Fibroblast of gingiva (primary cell): ENCODE measurements at places on chromosomes 5 and 9.
A peak's percentile ranks its signal among the peaks of the same experiment; 100 is the strongest.

DNA sequence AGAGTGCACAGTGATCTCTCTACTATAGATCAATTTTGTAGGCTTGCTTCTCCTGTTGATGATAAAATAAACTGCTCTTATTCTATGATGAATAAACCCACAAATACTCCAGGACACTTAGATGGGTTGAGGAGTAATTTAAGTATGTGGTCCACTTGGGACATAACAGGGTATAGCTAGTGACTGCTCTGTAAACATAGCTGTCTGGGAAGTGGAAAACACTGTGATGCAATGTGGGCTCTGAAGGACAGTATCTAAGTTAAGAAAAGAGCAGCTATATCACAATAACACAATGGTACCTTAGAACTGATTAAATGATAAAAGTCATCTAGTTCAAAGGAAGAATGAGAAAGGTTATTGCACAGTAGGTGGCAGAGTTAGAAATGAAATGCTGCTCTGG lies 294.3 kb upstream of the HAPLN1 start:
- peak; percentile 3 for DNase-seq

DNA sequence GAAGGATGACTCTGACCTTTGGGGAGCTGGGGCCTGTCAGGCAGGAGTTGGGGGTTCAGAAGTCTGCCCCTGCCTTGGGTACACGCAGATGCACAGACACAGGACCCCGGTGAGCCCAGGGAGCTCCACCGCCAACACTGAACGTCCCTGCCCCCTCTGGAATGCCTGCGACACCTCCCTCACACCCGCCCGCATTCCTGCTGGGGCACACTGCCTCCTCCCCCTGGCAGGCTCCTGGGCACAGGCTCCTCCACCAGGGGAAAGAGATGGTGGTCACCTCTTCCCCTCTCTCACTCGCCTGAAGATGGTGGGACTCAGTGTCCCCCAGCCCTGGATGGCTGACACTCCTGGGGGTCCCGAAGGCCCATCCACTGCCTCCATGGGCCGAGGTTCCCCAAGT lies 12.0 kb downstream of the CRB2 start:
- DNase-seq, result no peak

DNA sequence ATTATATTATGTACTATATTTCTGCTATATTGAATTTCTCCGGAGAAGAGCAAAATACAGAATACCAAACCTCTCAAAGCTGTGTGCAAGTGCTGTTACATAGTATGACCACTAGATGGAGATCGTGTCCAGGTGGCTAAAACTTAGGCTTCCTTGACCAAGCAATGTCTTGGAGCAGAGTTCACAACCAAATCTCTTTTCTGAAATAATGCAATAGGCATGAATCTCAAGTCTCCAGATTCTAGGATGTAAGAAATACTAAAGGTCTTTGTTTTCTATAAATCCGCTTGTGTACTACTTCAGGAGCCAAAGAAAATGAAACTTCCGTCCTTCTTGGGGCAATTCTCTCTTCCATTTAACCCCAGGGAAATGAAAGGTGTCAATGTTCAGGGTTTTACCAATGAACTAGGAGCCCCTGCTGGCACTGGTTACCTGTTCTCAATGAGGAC lies 181.5 kb upstream of the RAI14 start:
- peak; percentile 62 for DNase-seq

DNA sequence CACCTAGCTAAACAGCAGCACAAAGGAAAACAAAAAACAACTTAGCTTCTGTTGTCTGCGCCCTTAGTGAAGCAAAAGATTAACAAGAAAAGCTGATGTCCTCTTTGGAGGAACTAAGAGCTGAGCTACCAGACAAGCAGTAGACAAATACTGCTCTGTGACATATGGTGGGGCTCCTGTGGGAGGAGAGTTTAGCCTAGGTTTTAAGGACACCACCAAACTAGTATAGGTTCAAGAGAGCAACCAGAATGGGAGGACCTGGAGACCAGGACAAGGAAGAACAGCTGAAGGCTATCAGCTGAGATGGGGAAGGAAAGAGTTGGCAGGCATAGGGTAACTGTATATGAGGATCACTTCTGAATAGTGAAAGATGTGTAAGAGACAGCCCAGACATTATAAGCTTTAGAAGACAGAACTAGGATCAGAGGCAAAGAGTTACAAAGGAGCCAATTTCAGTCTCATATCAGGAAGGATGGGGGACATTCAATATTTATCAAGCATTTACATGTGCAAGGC lies 27.2 kb downstream of the FBXW2 start:
- DNase-seq, result no peak

DNA sequence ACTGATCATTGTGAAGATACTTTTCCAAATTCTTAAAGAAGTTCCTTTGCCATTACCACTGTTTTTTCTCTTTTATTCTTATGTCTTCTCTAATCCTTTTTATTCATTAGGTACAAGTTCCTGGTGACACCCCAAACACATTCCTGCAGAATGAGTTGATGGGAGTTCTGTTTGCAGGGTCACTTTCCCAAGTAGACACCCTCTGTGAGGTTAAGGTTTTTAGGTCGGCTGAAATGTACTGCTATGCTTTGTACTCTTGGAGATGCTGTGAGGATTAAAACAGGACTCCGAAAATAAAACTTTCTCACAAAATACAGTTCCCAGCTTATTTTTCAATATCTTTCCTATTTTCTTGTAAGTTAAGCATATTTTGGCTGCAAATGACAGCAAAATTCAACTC lies 143.3 kb upstream of the TLE4 start:
- no peak for DNase-seq

DNA sequence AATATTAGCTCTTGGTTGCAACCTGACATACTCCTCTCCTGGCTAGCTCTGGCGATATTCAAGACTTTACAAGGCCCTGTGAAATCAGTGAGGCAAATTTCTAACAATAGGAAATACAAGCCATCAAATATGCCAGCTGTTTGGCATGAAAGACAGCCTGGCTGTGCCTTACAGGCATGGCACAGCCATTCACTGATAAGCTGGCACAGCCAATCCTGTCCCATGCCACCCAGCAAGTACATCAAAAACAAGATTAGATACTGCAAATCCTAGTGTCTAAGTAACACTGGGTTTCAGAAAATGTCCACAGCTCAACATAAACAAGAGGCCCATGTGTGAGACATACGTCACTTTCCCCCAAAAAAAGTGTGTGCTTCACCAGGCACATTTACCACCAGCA lies 1045.8 kb upstream of the DMAC1 start:
- no peak for DNase-seq

GRCh38 chr9:98364086-98364485 lies 108.6 kb upstream of the TBC1D2 start:
- no peak for DNase-seq
